ENCODE measurements at places on chromosomes 16 and 17. TPM values are rescaled to one million over a fixed set of nuclear protein-coding genes. Genes with fewer than 3 reads are reported as not detected.

DNA sequence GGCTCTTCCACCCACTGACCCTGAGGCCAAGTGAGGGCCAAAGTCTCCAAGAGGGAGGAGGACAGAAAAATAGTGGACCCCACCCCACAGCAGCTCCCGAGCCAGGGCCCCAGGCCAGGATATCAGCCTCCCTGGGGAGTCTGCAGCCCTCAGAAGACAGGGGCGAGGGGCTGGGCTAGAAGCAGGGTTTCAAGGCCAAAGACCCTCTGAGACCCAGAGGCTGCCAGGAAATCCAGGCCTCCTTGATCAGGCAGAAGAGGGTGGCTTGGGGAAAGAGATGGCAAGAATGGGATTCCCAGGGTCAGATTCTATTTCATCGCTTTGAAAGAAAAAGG, 156.1 kb downstream of the ZNF423 start:
- DNase-seq, result no peak

Gene TLCD3A
- 11.7 TPM for total RNA-seq

- no peak for DNase-seq
Observed at GRCh38 chr16:5509336-5509735, 411.7 kb upstream of the EEF2KMT start.

Gene RPGRIP1L
- 12.7 TPM for total RNA-seq

DNA sequence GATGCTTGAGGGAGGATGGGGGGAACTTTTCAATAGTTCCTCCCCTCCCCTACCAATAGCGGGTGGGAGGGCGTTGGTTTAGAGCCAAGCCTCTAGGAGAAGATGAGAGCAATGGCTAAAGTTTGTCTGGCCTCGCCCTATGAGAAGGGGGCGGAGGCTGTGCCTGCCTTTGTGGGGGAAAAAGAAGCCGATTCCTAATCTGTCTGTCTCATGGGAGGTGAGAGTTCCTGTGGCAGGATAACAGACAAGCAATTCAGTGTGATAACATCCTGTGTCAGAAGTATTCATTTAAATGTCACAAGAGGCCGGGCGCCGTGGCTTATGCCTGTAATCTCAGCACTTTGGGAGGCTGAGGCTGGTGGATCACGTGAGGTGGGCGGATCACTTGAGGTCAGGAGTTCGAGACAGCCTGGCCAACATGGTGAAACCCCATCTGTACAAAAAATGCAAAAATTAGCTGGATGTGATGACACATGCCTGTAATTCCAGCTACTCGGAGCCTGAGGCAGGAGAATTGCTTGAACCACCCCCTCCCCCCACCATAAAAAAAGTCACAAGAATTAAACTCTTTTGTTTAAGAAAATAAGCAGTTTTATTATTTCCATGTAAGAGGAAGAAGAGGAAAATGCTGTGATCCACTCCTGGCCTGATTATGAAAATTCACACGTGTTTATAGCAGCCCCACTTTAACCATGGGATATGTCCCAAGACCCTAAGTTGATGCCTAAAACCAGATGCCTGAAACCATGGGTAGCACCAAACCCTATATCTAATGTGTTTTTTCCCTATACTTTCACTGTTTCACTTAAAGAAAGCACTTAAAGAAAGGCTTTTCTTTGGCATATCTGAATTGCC, 1.7 kb downstream of the SLFN5 start:
- DNase-seq, result peak; percentile 27

DNA sequence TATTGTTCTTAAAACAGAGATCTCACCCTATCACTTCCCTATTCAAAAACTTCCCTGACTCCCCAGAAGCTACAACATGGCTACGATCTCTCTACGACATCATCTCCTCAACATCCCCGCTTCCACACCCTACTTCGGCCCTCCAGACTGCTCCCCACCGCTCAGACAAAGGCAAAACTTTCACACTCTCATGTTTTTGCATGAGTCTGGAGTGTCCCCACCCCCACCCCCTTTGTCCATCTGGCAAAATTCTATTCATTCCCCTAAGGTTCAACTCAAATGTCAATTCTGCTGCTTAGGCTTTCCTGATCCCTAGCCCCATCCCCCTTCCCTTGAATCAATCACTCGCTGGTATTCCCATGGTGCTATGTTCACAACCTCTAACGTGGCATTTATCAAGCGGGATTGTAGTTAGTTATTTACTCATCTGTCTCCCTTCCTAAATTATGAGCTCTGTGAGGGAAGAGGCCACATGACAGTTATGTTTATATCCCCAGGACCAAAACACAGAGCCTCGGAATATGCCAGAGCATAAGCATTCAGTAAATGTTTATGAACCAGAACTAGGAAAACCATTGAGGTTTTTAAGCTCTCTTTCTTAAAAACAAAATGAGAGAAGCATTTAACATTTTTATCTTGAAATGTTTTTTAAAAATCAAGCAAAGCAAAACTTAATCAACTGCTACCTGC, 55.9 kb downstream of the STX8 start:
- no peak for DNase-seq
